ENCODE measurements at places on chromosomes 13 and 19.

- DNase-seq: no peak
Measured at GRCh38 chr13:26719356-26719945, 41.1 kb downstream of the GPR12 start.

DNA sequence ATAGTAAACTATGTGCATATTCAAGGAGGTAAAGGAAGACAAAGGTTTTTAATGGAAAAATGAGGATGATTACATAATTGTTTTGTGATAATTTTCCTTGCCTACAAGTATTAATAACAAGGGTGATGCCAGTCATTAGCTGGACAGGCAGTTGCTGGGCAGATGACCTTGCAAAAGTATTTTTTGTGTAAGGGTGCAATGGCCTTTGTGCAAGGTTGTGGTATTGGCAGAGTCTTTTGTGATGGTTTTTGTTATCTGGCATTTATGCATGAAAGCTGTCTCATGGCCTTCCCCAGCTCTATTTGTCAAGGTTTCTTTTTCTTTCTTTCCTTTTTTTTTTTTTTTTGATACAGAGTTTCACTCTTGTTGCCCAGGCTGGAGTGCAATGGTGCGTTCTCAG, 4.3 kb upstream of the COMMD6 start:
- no peak for DNase-seq

DNA sequence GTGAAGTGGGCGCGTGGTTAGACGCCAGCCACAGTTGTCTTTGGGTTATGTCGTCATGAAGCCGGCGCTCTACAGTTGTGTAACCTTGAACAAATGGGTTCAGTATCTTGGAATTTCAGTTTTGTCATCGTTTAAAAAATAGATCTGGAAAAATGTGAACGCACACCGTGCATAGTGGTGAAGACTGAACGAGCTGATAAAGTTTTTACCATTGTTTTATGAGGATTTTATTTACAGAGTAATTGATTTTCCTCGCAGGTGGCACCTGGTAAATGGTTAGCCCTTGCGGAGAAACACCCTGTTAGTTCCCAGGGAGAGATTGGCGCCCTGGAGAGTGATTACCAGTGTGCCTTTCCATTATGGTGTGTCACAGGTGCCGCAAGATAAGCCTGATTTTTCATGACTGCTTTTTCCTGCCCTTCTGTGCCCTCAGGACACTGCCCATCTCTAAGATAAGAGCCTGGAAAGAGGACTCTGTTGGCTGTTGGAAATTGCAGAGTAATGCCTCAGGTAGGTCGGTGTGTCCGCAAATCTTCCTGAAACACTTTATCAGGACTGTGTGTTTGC, 577 bp downstream of the ZNF181 start:
- no peak for DNase-seq

DNA sequence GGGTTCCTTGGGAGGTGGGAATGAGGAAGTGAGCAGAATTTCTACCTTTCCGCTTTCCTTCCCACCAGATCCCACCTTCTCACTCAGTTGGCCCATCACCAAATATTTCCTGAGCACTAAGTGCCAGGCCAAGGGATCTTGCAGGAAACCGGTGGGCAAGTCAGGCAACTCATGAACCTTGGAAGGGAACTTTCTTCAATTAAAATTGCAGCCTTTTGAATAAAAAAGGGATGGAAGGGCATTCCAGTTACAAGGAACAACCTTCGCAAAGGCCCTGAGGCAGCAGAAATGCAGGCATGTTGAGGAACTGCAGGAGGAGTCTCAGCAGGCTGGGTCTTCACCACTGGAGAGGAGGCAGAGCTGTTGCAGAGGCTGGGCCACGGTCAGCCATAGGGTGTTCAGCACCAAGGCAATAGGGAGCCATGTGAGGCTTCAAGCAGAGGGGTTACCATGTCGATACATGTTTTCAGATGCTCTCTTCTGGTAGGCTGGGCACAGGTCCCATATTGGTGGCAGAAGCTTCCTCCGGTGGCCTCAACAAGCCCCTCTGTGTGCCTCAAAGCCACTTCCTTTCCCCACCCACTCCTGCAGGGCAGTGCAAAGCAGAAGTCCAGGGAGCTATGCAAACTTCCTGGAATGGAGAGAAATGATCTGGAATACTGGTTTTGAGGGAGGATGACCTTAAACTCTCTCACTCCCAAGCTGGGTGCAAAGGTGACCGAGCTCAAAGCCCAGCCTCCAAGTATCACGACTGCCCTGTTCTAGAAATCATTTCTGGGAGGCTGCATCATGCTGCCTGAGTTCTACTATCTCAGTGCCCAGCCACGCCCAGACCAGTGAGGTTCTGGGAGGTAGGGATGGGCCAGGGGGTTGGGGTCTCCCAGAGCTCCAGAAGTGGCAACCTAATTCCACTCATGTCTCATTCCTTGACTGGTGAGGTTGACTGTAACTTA, at the start of gene FUT6:
Gene FUT6 (minus strand): TSS at position 638 of the 953 bp plus-strand sequence. CDS start 7,135 bp downstream, outside the sequence.
- DNase-seq: no peak

DNA sequence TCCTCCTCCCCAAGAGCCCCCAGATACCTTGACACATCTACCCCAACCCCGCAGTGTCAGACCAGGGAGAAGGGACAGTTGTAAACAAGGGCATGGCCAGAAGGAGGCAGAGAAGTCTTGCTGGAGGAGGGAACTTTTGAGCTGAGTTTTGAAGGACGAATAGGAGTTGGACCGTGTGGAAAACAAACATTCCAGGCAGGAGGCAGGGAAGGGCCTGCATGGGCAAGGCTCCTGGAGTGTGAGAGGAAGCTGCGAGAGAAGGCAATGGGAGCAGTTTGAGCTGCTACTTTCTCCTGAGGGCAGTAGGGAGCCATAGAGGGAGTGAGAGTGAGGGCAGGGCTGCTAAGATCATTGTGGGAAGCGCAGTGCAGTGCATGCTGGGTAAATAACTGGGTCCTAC, 23.3 kb downstream of the IL12RB1 start:
- DNase-seq: no peak

GRCh38 chr19:7840629-7841028, 10.6 kb downstream of the EVI5L start:
- no peak for DNase-seq

DNA sequence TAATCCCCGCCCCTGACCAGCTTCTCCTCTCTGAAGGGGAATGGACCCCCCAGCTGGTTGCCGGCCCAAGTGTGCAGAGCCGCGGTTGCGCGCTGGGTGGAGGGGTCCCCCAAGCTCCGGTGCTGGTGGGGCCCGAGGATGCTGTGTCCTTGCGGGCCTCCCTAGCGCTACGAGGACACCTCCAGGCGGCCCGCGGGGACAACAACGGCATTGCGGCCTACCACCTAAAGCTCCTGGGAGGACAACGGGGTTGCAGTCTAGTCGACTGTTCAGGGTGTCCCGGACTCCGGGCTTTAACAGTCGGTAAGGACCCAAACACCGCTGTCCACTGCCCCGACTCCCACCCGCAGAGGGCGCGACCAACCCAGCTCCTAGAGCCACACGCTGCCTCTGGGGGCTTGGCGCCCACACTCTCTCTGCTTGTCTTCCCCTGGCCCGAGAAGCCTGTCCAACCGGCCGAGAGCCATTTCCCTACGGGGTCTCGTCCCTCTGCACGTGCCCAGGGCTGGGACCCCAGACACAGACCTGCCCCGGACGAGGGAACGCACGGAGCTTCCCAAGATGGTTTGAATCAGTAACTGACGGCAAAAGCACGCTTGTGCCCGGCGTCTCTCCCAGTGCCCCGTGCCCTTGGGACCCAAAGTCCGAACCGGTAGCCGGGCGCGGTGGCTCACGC, 927 bp upstream of the SDHAF1 start:
- DNase-seq: no peak

GRCh38 chr19:5205937-5206750, 134.5 kb downstream of the PTPRS start:
- DNase-seq: no peak
